Activated naive CD8-positive, alpha-beta T cell treated with anti-CD3 and anti-CD28 coated beads, Interleukin-2, amount 10 ng/mL, durations not matched to agents 7 days and 5 days (primary cell): ENCODE measurements at places on chromosomes 7 and 10. TPM values are rescaled to one million over a fixed set of nuclear protein-coding genes. Genes with fewer than 3 reads are reported as not detected.

GRCh38 chr10:52136921-52137320 lies 177.2 kb upstream of the DKK1 start:
- no peak overlapping the region for H3K27ac ChIP-seq
- H3K4me1 ChIP-seq = no peaks in the 10 kb centered on the region
- H3K4me3 ChIP-seq = no peak overlapping the region
- no peak for DNase-seq
- H3K36me3 ChIP-seq = no peaks in the 10 kb centered on the region

GRCh38 chr7:43490016-43490415 lies 92.9 kb upstream of the STK17A start:
- peaks cover 17% of the 10 kb centered on the region for H3K27me3 ChIP-seq
- no peak overlapping the region for H3K27ac ChIP-seq
- H3K4me1 ChIP-seq = peaks cover 2% of the 10 kb centered on the region
- no peak for DNase-seq

DNA sequence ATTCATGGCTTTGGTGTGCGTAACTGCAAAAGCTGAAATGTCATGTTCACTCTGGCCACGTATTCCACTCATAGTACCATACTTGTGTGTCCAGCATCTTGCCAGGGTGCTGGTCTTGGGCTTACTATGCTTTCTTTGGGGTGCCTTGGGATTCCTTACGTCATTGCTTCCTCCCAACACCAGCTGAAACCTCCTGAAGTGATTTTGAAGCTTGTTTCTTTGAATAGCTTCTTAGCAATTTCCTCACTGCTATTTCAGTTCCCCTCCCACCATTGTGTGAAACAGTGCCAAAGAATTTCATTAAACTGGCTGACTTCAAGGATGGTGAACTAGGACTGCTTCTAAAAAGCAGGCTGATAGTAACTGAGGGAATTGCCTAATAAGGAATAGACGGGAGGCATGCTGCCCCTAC lies 36.9 kb downstream of the ENTPD1 start:
- H3K27me3 ChIP-seq = peaks cover 2% of the 10 kb centered on the region
- peaks cover 51% of the 10 kb centered on the region for H3K4me1 ChIP-seq
- peaks cover 29% of the 10 kb centered on the region for H3K36me3 ChIP-seq
- no peak overlapping the region for H3K4me3 ChIP-seq
- peak overlapping the region; percentile 24 for H3K27ac ChIP-seq

- H3K4me3 ChIP-seq = no peak overlapping the region
- H3K4me1 ChIP-seq = peaks cover 2% of the 10 kb centered on the region
- H3K27ac ChIP-seq = no peak overlapping the region
- no peak for DNase-seq
Observed at GRCh38 chr10:69172241-69172982, 7.6 kb upstream of the SUPV3L1 start.

DNA sequence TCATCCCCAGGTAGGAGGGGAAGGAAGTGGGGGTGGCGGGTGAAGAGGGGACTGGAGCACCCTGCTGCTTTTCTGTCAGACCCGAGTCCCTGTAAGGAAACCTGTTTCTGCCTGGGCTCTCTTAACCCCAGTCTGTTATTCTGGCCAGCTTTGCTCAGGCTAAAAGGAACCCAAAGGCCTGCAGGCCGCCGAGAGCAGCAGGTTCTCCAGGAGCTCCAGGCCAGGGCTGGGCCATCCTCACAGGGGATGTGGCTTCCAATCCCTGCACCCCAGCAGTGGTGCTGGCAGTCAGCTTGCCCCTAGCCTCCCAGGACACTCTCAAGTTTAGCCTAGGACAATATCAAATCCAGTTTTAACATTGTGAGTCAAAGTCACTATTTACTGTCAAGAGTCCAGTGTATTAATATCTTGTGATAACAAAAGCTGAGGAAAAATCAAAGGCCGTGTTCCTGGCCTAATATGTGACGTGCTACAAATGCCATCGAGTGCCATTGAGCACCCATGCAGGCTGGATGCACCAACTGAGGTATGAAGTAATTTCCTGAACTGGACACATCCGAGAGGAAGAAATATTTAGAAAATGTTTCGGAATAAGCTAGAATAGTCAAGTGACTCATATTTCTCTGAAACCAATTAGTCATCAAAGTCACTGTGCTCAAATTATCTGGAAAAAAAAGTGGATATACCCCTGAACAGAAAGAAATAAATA lies 7.0 kb downstream of the PKD1L1 start:
- DNase-seq = no peak
- H3K4me3 ChIP-seq = no peak overlapping the region
- H3K27ac ChIP-seq = no peak overlapping the region
- peaks cover 5% of the 10 kb centered on the region for H3K4me1 ChIP-seq
- H3K27me3 ChIP-seq = no peaks in the 10 kb centered on the region

ZNF33B gene
- total RNA-seq = 30.0 TPM

DGKB gene
- not detected for total RNA-seq

APBB1IP gene
- total RNA-seq = 81.1 TPM
